ENCODE measurements at places on chromosomes 2 and 18. TPM values are rescaled to one million over a fixed set of nuclear protein-coding genes. Genes with fewer than 3 reads are reported as not detected.
A peak's percentile ranks its signal among the peaks of the same experiment; 100 is the strongest.

GRCh38 chr2:143261986-143262385, 132.8 kb downstream of the ARHGAP15 start:
- DNase-seq = no peak
- H3K36me3 ChIP-seq = peaks cover 2% of the 10 kb centered on the region
- H3K4me3 ChIP-seq = no peak overlapping the region
- H3K27me3 ChIP-seq = peaks cover 6% of the 10 kb centered on the region
- peaks cover 15% of the 10 kb centered on the region for H3K4me1 ChIP-seq
- no peak overlapping the region for H3K27ac ChIP-seq

DLGAP1 gene
- total RNA-seq = 6.0 TPM

TLX2 gene
- total RNA-seq = not detected

DNA sequence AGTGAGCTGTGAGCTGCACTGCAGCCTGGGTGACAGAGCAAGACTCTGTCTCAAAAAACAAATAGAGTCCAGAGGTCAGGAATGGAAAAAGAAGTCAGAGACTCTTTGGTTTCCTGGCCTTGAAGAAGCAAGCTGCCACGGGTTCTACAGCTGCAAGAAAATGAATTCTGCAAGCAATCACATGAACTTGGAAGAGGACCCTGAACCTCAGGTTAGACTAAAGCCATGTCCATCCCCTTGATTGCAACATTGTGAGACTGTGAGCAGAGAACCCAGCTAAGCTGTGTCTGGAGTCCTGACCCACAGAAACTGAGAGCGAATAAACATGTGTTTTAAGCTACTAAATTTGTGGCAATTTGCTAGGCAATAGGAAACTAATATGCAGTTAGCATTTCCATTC, 12.9 kb upstream of the MIB1 start:
- H3K4me3 ChIP-seq = no peak overlapping the region
- DNase-seq = no peak
- H3K36me3 ChIP-seq = no peaks in the 10 kb centered on the region
- H3K27ac ChIP-seq = no peak overlapping the region
- H3K27me3 ChIP-seq = no peaks in the 10 kb centered on the region

FIGN gene
- total RNA-seq = 11.8 TPM

GRCh38 chr2:191625016-191625415, 52.9 kb upstream of the NABP1 start:
- no peak overlapping the region for H3K27ac ChIP-seq
- no peak for DNase-seq
- H3K27me3 ChIP-seq = no peaks in the 10 kb centered on the region

DNA sequence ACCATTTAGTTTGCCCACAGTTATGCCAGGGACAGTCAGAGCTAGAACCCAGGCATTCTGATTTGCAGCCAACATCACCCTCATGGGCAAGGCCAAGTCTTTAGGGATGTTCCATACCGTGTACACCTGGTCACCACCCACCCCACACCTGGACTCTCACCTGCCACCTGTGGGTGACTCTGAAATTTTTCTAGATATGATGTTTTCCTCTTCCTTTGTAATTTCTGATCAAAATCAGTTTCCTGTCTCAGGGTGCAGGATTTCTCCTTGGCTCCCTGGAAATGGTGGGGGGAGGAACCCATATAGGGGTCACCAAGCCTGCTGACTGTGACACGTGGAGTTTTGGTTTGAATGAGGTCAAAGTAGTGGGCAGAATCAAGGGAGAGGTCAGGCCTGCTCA, 138.2 kb downstream of the ACOXL start:
- no peaks in the 10 kb centered on the region for H3K36me3 ChIP-seq
- peaks cover 4% of the 10 kb centered on the region for H3K4me1 ChIP-seq
- H3K27ac ChIP-seq = no peak overlapping the region

- no peak for DNase-seq
- peaks cover 5% of the 10 kb centered on the region for H3K4me1 ChIP-seq
- no peak overlapping the region for H3K4me3 ChIP-seq
- H3K27me3 ChIP-seq = peaks cover 3% of the 10 kb centered on the region
Observed at GRCh38 chr18:59461171-59461570, 102.1 kb upstream of the LMAN1 start.

GRCh38 chr2:11553661-11554398, 20.0 kb downstream of the GREB1 start:
- H3K36me3 ChIP-seq = peaks cover 5% of the 10 kb centered on the region
- peaks cover 32% of the 10 kb centered on the region for H3K27me3 ChIP-seq
- DNase-seq = no peak
- H3K27ac ChIP-seq = no peak overlapping the region

DNA sequence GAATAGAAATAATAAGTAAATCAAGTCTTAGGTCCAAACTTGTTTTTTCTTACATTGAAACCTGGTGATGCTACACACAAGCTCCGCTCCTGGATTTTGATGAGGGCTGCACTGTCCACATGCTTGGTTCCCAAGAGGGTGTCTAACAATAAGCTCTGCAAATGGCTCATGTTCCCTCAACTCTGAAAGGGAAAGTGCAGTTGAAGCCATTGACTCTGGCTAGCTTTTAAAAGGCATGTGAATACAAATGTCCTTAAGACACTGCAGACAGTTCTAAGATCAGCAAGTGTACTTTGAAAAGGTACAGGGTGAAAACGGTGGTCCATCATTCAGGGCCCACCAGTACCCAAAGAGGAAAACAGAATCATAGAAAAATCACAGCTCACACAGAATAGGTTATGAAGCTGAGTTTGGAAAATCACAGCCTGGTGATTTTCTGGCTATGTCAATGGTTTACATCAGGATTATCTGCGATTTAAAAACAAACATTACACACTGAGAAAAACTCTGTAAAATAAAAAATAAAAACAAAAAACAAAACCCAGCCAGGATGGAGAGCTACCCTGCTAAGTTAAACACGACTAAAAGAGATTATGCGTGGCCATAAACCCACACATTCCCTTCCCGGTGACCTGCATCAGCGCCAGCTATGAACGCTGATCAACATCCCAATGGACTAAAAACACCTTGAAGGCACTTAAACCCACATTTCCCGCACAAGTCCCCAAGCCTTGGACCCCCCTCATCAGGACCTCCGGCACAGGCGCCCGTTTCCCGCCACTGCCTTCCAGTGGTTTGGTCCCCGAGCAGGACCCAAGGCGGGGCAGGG, 554 bp downstream of the PFN4 start:
- H3K36me3 ChIP-seq = no peaks in the 10 kb centered on the region
- H3K4me3 ChIP-seq = peak overlapping the region; percentile 83
- H3K27me3 ChIP-seq = no peaks in the 10 kb centered on the region
- H3K4me1 ChIP-seq = peaks cover 27% of the 10 kb centered on the region
- H3K27ac ChIP-seq = peak overlapping the region; percentile 90

CD207 gene
- not detected for total RNA-seq

DNA sequence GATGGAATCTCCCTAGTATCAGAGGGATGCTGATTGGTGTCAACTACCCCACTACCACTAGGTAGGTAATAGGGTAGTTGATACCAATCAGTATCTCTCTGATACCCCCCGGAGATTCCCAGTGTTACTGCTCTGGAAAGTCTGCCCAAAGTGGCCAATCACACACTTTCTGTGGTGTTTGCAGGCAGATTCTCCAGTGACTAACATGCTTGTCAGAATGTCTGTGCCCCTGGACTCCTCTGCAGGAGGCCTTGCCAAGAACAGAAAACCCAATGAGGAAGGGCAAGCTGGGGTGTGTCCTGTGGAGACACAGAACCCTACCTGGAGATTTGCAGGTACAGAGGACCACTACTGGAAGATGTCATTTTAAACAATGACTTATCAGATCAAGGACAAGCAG, 135.1 kb downstream of the RIT2 start:
- H3K4me3 ChIP-seq = no peak overlapping the region
- H3K27me3 ChIP-seq = peaks cover 5% of the 10 kb centered on the region
- H3K27ac ChIP-seq = no peak overlapping the region
- H3K36me3 ChIP-seq = no peaks in the 10 kb centered on the region
- no peaks in the 10 kb centered on the region for H3K4me1 ChIP-seq
- no peak for DNase-seq

NT5DC4 gene
- not detected for total RNA-seq

DNA sequence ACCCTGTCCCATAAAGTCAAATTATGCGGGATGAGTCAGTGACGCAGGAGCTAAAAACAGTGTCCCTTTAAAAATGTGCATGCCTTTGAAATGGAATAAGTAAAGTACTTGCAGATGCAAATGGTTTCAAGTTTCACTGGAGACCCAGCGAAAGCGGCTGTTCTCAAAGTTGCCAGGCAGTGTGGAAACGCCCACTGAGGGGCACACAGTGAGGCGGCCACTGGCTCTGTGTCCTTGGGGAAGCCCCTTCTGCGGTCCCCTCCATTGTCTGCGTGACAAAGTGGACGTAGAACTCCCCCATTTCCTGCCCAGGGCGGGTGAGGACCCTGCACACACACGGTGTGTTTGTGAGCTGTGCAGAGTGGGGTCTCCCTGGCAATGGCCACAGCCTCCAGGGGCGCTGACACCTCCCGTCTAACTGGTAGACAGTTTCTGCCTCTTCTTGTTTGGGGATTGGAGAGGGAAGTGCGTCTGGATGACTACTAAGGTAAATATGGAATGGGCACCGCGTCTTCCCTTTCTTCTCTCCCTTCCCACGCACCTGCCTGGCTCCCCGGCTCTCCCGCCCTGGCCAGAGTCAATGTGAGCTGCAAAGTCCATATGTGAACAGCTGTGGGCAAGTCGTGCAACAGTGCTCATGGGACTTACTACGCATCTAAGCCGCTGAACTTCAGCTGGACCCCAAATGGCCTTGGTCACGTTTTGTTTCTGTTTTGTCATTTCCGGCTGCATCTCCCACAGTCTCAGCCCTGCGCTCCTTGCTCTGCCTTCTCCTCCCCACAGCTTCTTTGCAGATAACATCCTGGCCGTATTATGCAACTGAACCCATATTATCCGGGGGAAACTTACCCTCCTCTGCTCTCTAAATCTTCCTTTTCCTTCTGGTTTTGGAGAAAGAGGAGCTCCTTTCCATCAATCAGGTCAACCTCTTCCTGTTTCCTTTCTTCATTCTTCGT, 33.7 kb upstream of the ZNF516 start:
- H3K36me3 ChIP-seq = no peaks in the 10 kb centered on the region
- peak overlapping the region; percentile 71 for H3K27ac ChIP-seq
- H3K4me1 ChIP-seq = peaks cover 20% of the 10 kb centered on the region
- DNase-seq = peak; percentile 39
- H3K27me3 ChIP-seq = peaks cover 8% of the 10 kb centered on the region

GRCh38 chr18:63977040-63977439, 7.2 kb downstream of the SERPINB8 start:
- H3K27ac ChIP-seq = no peak overlapping the region
- no peaks in the 10 kb centered on the region for H3K27me3 ChIP-seq
- no peak overlapping the region for H3K4me3 ChIP-seq
- peaks cover 30% of the 10 kb centered on the region for H3K4me1 ChIP-seq
- no peak for DNase-seq
- H3K36me3 ChIP-seq = peaks cover 8% of the 10 kb centered on the region

GRCh38 chr2:239464166-239465016, 63.6 kb upstream of the HDAC4 start:
- H3K4me3 ChIP-seq = no peak overlapping the region
- no peak overlapping the region for H3K27ac ChIP-seq
- H3K4me1 ChIP-seq = peaks cover 22% of the 10 kb centered on the region
- H3K27me3 ChIP-seq = no peaks in the 10 kb centered on the region
- DNase-seq = no peak

ITGB6 gene
- 2.3 TPM for total RNA-seq

DNA sequence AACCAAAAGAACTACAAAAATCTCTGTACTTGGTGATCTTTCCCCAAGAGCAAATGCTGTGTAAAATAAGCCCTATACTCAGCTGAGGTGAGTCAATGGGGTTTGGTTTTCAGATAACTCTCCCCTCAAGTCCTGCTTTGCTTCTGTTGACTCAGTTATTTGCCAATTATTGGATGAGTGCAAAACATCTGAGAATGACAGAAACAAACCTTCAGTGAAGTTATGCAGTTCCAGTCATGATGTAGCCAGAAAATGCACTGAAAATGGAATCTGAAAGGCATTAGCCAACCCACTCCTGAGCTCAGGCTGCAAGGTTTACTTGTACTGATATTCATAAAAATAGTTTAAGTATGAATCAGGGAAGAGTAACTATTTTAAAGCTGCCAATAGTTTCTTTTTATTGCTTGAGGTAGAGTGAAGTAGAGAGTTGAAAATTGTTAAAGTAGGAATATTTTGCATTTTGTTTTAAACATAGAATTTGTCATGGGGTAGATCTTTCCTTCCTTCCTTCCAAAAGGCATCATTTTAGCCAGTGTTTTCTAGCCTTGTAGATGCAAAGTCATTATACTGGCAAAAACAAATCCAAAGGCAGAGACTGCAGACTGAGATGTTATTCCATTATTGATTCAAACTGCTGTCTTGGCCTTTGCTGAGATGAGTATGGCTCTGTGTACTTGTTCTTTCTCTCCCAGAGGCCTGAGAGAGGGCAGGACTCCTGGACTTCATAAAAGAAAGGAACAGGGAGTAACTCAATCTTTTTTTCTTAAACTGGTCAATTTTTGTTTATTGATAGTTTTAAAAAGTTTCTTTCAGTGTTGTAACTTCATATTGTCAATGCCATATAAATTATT, 215.3 kb downstream of the RND3 start:
- H3K27me3 ChIP-seq = no peaks in the 10 kb centered on the region
- H3K4me1 ChIP-seq = peaks cover 14% of the 10 kb centered on the region
- H3K36me3 ChIP-seq = peaks cover 2% of the 10 kb centered on the region
- DNase-seq = no peak

DNA sequence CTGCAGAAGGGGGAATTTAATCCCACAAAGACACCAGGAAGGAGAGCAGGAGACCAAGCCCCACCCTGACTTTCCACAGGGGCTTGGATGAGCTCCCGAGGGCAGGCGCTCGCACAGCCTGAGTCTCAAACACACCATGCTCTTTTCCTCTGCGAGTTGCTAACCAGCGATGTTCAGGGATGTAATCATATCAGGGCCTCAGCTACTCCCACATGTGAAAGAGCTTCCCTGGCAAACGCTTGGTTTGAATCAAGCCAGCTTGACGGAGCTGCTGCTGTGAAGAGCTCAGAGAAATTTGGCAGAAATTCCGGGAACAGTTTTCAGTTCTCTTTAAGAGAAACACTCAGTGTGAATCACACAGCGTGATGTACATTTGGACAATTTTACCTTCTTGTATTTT, 385.8 kb downstream of the GALR1 start:
- H3K4me3 ChIP-seq = no peak overlapping the region
- no peaks in the 10 kb centered on the region for H3K4me1 ChIP-seq
- DNase-seq = no peak
- H3K27me3 ChIP-seq = peaks cover 5% of the 10 kb centered on the region
- H3K27ac ChIP-seq = no peak overlapping the region

EMILIN1 gene
- total RNA-seq = 235 TPM

HOXD11 gene
- total RNA-seq = not detected

DNA sequence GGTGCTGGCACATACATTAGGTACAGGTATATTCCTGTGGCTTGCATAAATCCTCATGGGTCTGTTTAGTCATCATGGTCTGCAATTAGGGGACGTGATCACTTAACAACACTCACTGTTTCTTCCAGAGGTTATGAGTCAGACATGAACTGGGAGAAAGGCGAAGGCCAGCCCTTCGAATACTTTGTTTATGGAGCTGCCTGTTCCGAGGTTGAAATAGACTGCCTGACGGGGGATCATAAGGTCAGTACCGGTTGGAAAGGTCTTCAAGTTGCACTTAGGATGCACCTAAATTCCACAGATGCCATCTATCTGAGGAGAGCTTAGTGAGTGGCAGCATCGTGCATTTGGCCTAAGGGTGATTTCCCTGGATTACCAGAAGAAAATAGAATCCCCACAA, 76.9 kb downstream of the AOX1 start:
- H3K4me3 ChIP-seq = no peak overlapping the region
- DNase-seq = no peak
- no peaks in the 10 kb centered on the region for H3K36me3 ChIP-seq
- H3K4me1 ChIP-seq = peaks cover 5% of the 10 kb centered on the region

PLGLB1 gene
- total RNA-seq = 1.8 TPM

GRCh38 chr2:16958266-16958665, 292.6 kb upstream of the CYRIA start:
- H3K4me3 ChIP-seq = no peak overlapping the region
- no peak for DNase-seq
- no peaks in the 10 kb centered on the region for H3K4me1 ChIP-seq
- peaks cover 6% of the 10 kb centered on the region for H3K27me3 ChIP-seq
- no peaks in the 10 kb centered on the region for H3K36me3 ChIP-seq

CCNYL1 gene
- 24.7 TPM for total RNA-seq

All from chondrocyte (in vitro differentiated cells).